ENCODE measurements at places on chromosomes 4 and X.

DNA sequence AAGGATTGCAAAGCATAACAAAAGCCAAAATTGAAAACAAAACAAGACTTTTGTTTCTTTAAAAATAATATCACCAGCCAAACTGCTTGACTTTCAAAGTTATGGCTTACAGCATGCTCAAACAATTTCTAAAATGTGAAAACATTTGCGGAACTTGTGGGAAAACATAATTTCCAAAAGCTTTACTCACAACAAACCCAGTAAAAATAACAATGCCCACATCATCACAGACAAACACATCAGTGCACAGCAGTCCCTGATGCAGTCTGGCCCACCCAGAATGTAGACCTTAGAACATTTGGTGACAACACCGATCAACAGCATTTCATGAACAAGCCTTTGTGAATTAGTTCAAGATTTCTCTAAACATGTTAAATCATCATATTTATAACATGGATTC is 98.9 kb downstream of the ARHGAP6 start:
- DNase-seq: no peak

- no peak for DNase-seq
Measured at GRCh38 chrX:108712886-108713285, 23.5 kb downstream of the IRS4 start.

GRCh38 chr4:121794505-121795188 is 6.5 kb upstream of the EXOSC9 start:
- no peak for DNase-seq

DNA sequence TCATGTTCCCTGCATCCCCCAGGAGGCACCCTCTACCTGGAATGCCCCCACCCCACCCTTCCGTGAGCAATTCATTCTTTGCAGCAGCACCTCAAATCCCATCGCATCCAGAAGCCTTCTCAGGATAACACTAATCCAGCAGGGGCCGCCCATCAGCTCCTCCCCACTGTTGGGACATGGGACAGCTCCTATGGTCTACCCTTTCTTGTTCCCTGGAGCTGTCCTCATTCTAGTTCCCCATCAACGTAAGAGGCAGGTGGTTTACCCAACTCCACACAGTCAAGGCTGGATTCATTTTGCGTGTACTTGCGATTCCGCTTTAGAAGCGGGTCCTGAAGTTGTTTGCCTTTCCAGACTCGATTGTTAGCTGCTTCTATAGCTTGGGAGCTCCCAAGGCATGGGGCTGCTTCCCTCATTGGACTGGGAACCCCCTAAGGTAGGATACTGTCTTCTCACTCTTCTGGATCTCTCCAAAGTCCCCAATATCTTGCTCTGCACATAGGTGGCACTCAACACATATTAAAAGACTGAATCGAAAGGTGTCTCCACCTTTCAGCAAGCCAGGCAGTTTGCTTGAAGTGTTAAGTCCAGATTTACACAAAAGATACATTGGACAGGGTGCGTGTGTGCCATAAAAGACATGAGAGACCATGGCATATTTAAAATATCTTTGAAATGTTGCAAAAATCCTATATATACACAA is 942 bp upstream of the APLN start:
- peak; percentile 40 for DNase-seq

GRCh38 chr4:115152081-115152480 is 38.7 kb upstream of the NDST4 start:
- DNase-seq: no peak

GRCh38 chrX:96181605-96182004 is 503.0 kb upstream of the DIAPH2 start:
- no peak for DNase-seq

DNA sequence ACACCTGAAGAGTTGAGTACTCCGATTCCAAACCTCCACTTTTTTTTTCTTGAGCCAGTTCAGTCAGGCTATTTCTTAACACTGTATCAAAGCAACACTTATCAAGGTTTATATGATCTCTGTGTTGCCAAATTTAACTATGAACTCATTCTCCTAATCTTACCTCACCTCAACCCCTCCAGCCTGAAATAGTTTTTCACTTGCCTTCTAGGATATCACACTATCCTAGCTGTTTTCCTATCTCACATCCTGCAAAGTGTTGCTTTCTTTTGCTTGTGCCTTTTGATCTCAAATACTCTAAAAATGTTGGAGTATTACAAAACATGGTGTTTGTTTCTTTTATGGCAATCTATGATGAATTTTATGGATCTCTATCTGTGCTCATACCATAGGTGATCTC is 415.0 kb downstream of the CFAP47 start:
- no peak for DNase-seq

GRCh38 chr4:163167333-163167626 is 590 bp upstream of the NAF1 start:
- DNase-seq: peak; percentile 18

DNA sequence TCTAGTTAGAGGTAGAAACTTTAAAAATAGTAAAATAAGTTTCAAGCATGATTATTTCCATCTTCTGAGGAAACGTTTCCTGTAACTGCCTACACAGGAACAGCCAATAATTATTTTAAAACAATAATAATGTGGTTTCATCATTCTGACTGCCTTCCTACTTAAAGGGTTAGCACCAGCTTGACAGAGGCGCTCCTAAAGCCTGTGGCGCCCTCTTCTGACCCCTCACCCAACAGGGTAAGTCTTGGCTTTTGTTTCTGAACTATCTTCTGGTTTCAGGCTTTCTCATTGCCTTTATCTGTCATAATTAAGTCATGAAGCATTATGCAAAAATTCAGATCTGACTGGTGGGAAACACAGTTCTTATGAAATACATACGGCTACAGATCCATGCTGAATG is 96.7 kb downstream of the ITM2A start:
- no peak for DNase-seq

DNA sequence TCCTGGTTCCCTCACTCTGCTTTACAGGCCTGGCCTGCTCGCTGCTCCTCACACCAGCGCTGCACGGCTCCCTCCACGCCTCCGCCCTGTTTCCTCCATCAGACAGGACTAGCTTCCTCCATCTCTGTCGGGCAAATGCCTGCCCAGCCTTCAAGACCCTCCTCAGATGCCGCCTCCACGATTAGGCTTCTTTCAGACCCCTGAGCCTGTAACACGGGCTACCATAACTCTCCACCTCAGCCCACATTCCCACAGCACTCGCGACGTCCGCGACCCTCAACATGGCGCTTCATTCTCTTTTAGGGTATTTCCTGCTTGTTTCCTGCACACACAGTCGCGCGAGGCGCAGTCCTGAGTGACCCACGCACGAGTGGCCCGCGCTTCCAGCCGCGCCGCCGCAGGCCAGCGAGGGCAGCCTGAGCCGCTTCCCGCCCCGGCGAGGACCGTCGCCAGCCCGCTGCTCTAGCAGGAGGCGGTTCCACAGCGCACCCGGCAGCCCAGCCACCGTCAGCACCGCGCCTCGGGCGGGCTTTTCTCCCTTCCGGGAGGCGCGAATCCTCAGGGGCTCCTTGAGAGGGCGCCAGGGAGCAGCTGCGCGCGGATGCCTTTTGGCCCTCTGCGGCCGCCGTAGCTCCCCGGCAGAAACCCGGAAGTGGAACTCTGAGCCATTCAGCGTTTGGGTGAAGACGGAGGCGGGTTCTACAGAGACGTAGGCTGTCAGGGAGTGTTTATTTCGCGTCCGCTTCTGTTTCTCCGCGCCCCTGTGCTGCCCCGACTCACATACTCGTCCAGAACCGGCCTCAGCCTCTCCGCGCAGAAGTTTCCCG is at the start of gene FRG1:
Gene FRG1 (plus strand): TSS at position 695 of the 827 bp plus-strand sequence. CDS start 138 bp downstream, outside the sequence.
- peak; percentile 95 for DNase-seq

DNA sequence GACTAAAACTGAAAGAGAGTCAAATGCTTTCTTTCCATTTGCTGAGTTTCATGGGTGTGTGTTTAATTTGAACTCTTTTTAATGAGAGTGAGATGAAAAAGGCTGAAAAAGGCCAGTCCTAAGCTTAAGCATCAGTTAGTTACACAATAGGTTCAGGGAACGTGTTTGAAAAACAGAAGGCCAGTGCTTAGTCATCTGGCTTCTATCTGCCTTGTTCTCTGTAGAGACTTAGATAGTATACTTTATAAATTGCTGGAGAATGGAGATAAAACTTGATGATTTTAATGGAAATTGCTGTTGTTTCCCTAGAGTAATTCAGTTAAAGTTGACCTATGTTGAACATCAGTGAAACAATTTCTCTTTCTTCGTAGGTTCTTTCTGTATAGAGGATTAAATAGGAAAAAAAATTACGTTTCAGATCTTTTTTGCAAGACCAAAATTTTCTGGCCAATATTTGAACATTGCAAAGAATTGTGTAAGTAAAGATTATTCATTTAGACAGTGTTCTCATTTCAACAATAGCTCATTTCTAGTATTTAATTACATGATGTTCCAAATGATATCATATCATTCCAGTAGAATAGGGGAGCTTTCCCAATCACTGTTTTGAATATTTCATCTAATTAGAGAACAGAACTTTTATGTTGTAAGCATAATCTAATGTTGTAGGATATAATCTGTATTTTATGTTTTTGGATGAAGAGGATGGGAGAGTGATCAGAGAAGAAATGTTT is 1088.8 kb downstream of the ADGRL3 start:
- peak; percentile 1 for DNase-seq

- DNase-seq: no peak
Measured at GRCh38 chr4:99054428-99054994, 34.1 kb downstream of the ADH5 start.

GRCh38 chr4:170248576-170248975 is 158.8 kb upstream of the AADAT start:
- peak; percentile 84 for DNase-seq

DNA sequence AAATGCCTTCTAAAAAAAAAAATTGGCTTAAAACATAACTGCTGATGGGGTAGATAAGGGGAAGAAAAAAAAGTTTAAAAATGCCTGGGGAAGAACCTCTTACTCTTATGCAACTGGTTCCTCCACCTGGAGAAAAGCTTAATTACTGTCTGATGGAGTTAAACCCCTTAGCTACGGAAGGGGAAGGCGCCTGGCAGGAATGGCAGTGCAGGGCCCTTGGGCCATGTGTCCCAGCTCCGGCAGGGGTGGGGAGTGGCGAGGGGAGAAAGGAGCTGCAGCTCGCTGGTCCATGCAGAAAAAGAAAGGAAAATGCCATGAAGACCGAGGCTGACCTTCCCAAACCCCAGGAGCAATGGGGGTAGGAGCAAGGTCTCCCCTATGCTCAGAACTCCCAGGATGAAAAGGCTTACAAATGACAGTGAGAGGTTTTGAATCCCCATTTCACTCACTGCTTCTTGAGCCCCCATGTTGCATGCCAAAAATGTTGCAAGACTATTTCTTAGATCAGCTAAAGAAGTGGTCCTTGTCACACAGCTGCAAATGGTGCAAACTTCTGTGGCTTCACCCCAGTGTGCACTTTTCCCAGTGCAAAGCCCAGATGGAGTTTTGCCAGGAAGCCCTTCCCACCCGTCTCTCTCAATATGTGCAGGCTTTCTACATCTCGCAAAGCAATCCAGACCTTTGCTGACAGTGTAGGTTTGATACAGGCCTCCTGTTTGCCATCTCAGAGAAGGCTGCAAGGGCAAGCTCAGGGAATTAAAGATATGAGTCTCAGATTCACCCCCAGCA is 204.8 kb upstream of the CT83 start:
- DNase-seq: no peak

GRCh38 chrX:14529290-14529989 is at the start of gene GLRA2:
Gene GLRA2, plus strand, starts transcription at chrX:14529536. Its CDS starts 522 bp downstream, at chrX:14530058.
- peak; percentile 38 for DNase-seq

- DNase-seq: peak; percentile 98
Measured at GRCh38 chr4:55733932-55734331, 85.7 kb upstream of the EXOC1L start.

DNA sequence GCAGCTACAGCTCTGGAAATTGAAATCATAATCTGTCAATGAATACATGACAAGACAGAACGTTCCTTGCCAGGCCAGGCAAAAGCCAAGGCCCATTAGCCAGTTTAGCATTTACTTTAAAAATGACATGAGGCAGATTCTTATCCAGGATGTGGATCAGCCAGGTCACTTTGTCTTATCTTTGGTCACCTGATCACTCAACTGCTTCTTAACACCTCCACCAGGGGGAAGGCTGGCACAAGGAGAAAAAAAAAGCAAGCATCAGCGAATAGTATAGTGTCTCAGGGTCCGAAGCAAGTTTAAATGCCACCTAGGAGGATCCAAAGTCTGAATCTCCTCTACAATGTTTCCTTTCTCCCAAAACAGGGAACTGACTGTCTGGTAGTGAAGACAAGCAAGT is 18.8 kb downstream of the ATP1B4 start:
- peak; percentile 46 for DNase-seq

DNA sequence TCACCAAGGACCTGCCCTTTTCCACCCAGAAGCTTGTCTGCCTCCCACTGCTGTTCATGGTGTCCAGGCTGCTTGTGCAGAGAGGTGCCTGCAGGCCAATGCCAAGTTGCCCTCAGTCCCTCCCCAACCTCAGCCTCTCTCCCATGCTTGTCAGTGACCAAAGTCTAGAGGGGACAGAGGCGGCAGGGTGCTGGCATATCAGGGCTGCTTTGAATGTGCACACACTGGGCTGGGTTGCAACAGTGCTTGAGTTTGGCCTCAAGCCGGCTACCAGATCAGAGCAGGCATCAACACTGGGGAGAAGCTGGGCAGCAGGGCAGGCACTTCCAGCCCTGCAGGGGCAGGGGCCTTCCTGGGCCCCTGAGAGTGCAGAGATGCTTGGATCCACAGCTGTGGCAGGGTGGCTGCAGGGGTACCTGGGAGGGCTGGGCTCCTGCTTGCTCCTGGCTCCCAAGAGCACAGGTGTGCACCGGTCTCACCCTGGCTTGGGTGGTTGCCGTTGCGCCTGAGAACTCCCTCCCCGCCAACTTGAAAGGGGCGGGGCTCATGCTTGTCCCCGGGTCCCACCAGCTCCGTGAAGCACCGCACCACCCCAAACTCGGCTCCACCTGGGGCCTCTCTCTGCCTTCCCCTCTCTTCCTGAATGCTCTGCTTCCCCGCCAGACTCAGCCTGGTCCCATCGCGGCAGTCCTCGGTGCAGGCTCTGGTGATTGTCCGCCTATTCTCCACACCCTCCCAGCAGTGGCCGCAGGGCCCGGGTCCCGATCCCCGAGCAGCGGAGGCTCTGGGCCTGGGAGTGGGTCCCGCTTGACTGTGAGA is 1681.9 kb upstream of the ADGRL3 start:
- no peak for DNase-seq

- peak; percentile 48 for DNase-seq
Measured at GRCh38 chr4:163679189-163679588, 184.7 kb downstream of the TMA16 start.

DNA sequence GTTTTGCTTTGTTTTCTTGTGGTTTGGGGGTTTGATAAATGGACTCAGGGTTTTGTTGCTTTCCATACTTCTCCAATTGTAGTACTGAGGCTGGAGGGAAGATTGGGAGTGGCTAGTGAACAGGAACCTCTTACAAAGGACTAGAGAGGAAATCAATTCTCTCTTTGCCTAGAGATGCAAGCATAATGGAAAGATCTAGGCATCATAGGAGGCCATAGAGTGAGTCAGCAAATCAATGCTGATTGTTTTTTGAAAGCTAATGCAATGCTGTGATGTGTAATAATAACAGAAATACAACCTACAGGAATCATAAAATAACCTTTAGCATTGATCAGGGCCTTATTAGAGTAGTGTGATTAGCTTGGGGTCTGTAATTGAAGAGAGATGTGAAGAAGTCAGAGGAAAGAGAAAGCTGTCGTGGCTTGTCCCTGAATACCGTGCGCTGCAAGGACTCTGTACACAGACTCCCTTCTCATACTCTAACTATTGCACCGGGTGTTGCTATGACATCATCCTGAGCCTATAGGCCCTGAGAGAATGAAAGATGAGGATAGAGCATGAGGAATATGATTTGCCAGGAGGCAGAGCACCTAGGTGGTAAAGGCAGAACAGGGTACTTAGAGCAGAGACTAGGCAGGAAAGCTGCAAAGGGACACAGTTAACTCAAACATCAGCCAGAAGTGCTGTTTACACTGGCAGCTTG is 29.3 kb upstream of the GPR101 start:
- DNase-seq: peak; percentile 22

GRCh38 chr4:154643493-154643892 is 31.0 kb upstream of the FGG start:
- DNase-seq: peak; percentile 49

- DNase-seq: no peak
Measured at GRCh38 chr4:83221897-83222441, 62.6 kb downstream of the COQ2 start.
